ENCODE measurements at places on chromosomes 7 and 10.
A peak's percentile ranks its signal among the peaks of the same experiment; 100 is the strongest.

- DNase-seq, result no peak
Observed at GRCh38 chr10:5679606-5680005, 5.0 kb upstream of the TASOR2 start.

DNA sequence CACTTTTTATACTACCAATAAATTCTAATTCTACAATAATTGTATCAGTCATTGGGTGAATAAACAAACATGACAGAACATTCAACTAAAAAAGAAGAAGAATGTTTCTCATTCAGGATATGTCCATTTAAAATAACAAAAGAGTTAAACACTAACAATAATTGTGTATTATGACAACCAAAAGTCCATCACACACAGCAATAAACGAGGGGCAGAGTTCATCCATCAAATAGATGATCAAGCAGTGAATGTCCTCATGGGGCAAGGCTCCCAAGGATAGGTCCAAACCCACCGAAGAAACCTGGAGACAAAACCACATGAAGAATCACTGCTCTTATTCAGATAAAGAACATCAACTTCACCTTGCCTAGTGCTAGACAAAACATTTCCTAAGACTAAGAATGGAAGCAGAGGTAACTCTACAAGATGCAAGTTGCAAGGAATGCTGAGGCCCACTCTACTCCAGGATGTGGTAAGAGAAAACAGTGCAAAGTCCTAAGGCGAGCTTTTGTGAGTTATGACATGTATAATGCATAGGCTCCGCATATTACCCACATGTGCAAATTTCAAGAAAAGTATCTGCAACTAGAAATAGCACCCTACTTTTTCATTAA, 115.1 kb downstream of the PARD3 start:
- no peak for DNase-seq

DNA sequence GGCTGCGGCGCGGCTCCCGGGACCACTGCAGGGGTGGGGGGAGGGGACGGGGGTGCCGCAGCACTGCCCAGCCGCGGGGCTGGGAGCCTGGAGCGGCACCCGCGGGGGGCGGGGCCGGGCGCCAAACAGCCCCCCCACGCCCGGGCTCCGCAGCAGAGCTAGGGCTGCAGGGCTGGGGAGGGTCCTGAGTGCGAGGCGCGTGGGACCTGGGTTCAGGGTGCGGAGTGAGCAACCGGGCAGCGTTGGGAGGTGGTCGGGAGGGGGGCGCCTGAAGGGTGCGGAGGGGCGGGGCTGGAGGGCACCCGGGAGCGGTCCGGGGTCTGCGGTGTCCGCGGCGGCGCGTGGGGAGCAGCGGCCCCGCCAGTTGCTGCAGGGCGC, 528 bp downstream of the CAMK2G start:
- DNase-seq, result no peak

GRCh38 chr7:93817526-93817925, 73.0 kb downstream of the TFPI2 start:
- no peak for DNase-seq

- no peak for DNase-seq
Observed at GRCh38 chr7:18257711-18258110, 230.1 kb upstream of the PRPS1L1 start.

GRCh38 chr10:24872790-24873182, 79.6 kb downstream of the PRTFDC1 start:
- DNase-seq, result no peak

DNA sequence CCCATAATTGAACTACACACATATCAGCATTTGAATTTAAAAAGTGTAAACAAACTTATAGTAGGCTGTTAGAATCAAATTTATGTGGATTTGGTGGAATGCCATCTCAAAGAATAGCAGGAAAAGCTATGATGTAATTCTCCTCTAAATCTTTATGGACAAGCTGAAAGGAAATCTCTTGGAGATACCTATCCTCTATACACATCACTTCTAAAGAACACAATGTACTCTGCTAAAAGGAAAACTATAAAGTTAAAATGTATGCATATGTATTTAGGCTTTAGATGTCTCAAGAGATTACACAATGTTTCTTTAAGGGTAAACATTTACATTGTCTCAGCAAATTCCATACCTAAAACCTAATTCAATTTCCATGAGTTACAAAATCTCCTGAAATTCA, 323.3 kb downstream of the CRPPA start:
- DNase-seq, result no peak

- DNase-seq, result no peak
Observed at GRCh38 chr10:128103229-128103714, 23.0 kb downstream of the MKI67 start.

- DNase-seq, result no peak
Observed at GRCh38 chr10:124512600-124512999, 51.0 kb downstream of the LHPP start.

GRCh38 chr7:2092279-2092678, 140.5 kb downstream of the MAD1L1 start:
- DNase-seq, result no peak

- peak; percentile 70 for DNase-seq
Observed at GRCh38 chr10:35259769-35260397, 76.4 kb upstream of the CCNY start.

DNA sequence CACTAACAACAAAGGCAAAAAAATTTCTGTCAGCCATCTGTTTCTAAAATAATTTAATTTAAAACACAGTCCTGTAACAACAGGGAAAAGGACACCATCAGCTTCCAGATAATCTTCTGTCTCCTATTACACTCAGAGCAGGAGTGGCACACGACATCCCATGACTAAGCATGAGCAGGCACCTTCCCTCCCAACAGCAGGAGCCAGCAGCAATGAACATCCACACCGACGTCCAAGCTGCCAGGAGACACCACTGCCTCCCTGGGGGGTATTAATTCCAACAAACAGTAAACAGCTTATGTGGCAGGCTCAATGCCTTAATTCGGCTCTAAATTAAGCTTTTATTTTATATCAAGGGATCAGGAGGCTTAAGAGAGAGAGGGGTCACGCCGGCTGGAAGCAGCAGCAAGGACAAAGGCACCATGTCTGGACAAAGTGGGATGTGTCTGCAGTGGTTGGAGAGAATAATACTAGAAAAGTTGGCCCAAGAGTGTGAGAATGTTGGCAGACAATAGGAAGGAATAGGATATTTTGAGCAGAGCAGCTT, 45.7 kb downstream of the KIAA1549 start:
- DNase-seq, result peak; percentile 90

DNA sequence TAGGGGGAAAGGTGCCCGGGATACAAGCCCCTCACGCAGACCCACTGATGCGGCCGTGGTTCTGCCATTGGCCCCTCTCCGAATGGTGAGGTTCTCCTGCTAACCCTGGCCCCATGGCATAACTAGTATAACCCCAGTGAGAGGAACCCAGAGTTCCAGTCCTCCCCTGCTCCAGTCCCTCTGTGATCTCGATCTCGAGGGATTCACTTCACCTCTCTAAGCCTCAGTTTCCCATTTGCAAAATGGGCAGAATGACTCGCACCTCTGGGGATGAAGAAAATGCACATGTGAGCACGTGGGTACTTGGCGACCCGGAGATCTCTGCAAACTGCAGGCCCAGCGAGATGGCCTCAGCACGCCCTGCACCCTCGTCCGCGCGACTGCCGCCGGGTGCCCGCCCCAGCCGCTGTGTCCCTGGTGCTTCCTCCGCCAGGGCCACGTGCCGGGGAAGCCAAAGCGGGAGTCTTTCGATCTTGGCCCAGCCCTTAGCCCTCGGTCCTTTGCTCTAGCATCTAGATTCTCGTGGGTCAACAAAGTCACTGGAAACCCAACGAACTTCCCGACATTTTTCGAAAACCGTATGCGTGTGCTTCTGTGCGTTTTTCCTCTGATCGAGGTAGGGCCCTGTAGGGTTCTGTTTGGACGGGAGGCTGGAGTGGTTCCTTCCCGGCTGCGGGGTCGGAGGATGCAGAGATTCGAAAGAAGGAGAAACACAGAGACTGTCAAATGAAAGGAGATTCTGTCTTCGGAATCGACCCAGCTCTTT, 169.8 kb downstream of the UBE2H start:
- DNase-seq, result no peak

DNA sequence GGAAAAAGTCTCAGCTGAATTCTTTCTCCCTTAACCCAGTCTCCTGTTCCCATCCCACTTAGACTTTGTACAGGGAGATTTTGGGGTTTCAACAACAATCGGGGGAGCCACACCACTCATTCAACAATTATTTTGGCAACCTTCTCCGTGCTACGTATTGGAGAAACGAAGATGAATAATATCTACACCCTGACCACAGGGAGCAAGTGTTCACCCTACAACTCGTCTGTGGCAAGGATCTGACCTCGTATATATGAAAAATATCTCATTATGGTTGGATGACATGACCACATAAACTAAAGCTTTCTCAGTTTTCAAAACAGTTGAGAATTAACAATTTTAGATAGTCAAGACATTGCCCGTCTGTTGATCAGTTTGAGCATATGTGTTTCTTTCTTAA, 302.1 kb downstream of the CACNA2D1 start:
- DNase-seq, result no peak

- no peak for DNase-seq
Observed at GRCh38 chr7:33873981-33874750, 31.2 kb upstream of the BMPER start.

GRCh38 chr7:42603496-42603895, 308.4 kb downstream of the C7orf25 start:
- no peak for DNase-seq

GRCh38 chr7:2805213-2805944, 38.7 kb downstream of the GNA12 start:
- DNase-seq, result no peak

- no peak for DNase-seq
Observed at GRCh38 chr7:131999193-131999592, 442.8 kb upstream of the PODXL start.

- DNase-seq, result no peak
Observed at GRCh38 chr10:113381981-113382509, 170.8 kb upstream of the HABP2 start.

DNA sequence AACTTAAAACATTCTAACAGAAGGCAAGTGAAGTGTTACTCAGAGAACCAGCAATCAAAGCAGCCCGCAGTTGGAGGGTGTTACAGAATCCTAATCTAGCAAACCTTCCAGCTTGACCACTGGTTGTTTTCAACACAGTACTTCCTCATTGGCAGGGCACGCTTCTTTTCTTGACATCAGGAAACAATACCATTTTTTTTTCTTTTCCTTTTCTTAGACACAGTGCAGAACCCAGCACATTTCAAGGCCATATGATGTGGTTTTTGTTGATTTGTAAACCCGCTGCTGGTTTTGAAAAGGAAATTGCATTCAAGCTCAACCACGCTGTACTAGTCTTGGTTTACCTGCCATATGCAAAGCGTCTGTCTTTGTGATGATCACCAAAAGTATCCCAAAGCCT, 33.4 kb downstream of the RHOBTB1 start:
- no peak for DNase-seq

DNA sequence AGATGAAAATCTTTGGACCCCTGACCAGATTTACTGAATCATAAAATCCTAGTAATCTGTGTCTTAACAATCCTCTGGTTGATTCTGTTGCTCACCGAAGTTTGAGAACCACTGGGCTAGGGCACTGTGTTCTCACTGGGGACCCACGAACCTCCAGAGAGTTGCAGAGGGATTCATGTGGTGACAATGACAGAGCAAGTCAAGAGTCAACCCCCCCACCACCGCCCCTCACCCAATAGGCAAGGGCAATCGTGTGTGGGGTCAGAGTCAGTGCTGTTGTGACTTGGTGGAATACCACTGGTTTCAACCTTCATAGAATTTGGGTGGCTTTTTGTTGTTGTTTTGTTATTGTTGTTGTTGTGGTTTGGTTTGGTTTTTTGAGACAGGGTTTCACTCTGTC, 23.5 kb upstream of the NRP1 start:
- no peak for DNase-seq

DNA sequence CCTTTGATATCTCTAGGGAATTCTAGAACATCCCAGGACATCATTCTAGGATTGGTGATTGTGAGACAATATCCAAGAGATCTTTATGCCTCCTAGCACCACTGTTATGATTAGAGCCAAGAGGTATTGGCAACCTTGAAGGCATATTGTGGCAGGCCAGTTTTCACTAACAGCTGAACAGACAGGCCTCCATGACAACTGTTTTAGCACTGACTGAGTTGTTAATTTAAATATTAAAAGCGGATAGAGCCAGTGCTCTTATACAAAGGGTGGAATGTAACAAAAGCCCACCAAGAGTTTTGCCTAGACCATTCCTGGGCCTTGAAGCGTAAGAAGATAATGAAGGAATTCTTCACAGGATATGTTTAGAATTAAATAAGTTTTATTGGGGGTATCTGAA, 131.9 kb downstream of the DGKB start:
- DNase-seq, result no peak

DNA sequence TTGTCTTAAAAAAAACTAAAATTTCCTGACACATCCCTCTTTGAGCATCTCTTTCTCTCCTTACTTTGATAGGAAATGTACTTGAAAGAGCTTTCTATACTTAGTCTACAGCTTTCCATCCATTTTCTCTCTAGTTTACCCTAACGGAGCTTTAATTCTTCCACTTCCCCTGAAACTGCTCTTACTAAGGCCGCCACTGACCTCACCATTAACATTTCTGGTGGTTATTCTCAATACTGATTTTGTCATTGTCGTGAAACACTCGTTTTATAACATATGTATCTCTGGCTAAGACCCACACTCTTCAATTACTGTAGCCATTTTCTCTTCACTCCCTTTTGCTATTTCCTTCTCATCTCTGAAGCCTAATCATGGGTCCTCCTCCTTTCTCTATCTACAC, 262.0 kb upstream of the FERD3L start:
- no peak for DNase-seq

- no peak for DNase-seq
Observed at GRCh38 chr7:120521761-120522737, 249.1 kb downstream of the KCND2 start.

- DNase-seq, result no peak
Observed at GRCh38 chr10:86700851-86701617, 32.7 kb downstream of the LDB3 start.

DNA sequence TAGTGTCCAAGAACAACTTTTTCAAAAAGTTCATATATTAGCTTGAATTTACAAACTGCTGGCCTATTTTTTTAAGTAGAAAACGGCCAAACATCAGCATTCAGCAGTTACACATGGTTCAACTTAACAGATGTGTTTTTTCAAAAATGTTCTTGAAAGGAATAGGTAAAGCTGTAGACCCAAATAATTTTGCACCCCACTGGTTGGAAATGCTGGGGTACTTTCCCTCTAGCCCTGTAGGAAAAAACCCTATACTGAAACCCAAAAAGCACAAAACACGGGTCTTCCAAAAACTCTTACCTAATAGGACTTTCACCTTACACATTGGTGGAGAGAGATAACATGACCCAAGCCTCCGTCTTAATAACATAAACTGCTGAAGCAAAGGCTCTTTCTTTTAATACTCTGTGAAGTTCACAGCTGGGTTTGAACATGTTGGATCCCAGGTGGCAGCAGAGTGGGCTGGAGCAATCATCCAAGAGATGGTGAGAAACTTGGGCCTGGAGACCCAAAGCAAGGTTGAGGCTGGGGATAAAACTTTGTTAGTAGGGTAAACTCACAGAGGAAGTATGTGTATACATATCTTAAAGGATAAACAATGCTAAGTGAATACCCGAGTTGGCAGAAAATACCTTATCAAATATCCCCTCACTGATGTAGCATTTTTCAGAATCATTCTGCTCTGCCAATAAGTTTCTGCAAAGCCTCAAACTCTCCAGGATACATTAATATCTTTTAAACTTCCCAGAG, 629 bp upstream of the DNAJC9 start:
- DNase-seq, result no peak

Data from islet precursor cell (in vitro differentiated cells).